ELR (cell line): ENCODE measurements at places on chromosomes 16 and 17.

DNA sequence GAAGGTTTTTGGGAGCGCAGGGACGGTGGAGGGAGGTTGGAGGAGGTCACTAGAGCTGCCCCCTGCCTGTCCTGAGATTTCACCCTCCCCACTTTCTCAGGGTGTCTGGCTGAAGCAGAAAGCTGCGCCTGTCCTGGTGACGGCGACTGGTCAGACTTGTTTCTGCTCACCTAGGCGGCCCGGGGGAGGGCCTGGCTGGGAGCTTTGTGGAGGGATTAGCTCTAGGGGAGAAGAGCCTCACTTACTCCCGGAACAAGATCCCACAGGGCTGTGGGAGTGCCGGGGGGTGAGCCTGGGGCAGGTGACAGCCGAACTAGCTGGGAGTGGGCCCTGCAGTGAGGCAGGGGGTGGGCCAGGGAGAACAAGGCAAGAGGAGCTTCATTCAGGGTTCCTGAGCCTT is 11.5 kb downstream of the NHERF1 start:
- no peak for DNase-seq

DNA sequence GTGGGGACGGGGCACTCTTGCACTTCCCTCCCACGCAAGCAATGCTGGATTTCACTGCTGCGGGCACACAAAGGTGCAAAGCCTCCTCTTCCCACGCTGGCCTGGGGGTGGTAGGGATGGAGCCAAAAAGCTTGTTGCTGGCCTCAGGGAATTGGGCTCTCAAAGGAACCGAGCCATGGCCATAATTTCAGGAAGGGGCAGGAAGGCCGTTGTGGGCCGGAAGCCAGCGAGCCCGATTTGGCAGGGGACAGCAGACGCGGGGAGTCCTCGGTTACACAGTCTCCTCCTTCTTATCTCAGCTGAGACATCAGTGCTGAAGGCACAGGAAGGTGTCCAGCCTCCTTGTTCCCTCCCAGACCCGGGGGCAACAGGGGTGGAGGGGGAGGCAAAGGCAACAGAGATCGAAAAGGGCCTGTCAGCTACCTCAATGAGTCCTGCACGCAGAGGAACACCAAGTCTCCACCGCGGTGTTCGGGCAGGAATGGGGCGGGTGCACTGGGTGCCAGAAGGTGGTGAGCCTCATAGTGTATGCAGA is 59.5 kb downstream of the SLFN11 start:
- no peak for DNase-seq

- DNase-seq, result peak; percentile 41
Measured at GRCh38 chr17:29567304-29567553, 392 bp upstream of the ABHD15 start.

GRCh38 chr16:53881371-53881770 is 177.4 kb downstream of the FTO start:
- peak; percentile 89 for DNase-seq

GRCh38 chr17:80920441-80920840 is 71.2 kb upstream of the CHMP6 start:
- no peak for DNase-seq

DNA sequence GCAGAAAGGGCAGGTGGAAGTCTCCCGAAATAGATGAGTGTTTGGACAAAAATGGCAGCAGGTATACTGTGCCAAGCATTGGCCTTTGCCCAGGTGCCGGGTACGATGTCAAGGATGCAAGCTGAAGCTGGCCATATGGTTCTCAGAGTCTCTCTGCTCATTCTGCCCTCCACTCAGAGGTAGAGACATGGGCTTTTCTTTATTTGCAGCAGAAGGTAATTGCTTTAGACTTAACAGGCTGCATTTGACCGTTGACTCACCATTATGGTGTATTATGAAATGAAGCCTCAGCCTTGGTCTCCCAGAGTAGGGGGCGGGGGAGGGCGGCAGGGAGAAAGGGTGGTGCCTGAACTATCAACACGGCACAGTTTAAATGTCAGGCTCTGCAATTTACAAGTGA is 969.1 kb upstream of the EEF2KMT start:
- no peak for DNase-seq

DNA sequence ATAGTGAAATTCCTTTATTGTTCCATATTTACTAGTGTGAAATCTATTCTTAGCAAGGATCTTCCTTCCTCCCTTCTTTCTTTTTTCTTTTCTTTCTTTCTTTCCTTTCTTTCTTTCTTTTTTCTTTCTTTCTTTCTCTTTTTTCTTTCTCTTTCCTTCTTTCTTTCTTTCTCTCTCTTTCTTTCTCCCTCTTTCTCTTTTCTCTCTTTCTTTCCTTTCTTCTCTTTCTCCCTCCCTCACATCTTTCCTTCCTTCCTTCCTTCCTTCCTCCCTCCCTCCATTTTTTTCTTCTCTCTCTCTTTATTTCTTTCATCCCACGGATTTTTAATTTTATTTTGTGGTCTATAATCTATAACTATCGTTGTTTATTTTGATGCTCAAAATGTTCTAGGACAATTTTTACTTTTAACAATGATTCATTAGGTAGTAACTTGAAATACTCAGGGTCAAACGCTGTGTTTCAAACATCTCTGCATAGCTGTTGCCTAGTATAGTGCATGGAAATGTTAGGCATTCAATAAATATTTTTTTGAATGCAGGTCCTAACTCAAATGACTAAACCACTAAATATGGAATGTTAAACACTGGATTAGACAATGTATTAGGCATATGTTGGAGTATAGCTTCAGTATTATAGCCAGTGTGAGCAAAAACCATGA is 178.3 kb downstream of the MAP2K6 start:
- DNase-seq, result peak; percentile 79

DNA sequence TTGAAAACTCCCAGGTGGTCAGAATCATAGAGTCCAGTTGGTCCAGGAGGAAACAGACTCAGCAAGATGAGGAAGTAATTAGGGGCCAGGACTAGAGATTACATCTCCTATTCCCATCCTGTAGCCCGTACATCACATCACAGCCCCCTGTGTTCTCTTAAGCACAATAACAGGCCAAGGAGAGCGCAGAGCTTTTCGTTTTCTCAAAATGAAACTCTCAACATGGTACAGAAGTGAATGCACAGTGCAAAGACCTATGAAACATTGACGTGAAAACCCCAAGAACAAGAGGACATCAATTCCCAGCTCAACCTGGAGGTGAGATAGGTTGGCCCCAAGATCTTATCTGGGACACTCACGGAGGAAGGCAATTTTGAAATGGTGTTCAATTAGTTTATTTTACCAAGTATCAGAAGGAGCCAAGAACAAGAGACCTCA is 9.0 kb downstream of the PIK3R5 start:
- DNase-seq, result no peak

GRCh38 chr17:4560421-4560820 is at the start of gene GGT6:
TSS of gene GGT6 (minus strand) at chr17:4560577. CDS start at chr17:4560521, 56 bp downstream.
- DNase-seq, result no peak

DNA sequence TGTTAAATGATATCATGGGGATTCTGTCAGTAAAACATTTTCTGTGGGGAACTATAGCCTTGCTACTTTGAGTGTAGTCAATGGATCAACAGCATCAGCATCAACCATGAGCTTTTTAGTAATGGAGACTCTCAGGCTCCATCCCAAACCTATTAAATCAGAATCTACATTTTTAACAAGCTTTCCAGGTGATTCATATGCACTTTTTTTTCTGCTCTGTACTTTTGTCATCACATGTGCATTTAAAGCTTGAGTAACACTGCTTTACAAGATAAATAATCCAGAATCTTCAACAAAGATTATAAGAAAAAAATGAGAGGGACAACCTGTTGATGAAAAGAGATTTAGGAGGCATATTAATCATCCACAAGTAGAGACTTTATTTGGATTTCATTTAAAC is 23.5 kb downstream of the NUP93 start:
- DNase-seq, result peak; percentile 71

- DNase-seq, result no peak
Measured at GRCh38 chr17:3029213-3029913, 34.0 kb downstream of the OR1D5 start.

- DNase-seq, result no peak
Measured at GRCh38 chr17:36742267-36743000, 141.1 kb downstream of the MRM1 start.

DNA sequence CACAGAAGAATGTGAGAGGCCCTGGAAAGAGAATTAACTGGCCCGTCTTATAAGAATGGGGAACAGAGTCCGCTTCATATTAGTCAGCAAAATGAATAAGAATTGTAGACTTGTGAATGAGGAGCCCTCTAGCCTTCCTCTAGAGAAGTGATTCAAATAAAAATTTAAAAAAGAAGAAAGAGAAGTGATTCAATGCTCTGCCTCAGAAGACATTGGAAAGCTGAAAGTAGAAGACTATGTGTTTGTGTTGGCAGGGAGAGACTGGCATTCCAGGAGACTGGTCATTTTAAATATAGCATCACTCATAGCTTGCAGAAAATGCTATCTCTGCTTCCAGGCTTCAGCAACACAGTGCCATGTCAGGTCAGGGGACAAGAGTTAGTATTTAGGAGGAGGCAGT is 190.6 kb upstream of the HS3ST3A1 start:
- peak; percentile 21 for DNase-seq

DNA sequence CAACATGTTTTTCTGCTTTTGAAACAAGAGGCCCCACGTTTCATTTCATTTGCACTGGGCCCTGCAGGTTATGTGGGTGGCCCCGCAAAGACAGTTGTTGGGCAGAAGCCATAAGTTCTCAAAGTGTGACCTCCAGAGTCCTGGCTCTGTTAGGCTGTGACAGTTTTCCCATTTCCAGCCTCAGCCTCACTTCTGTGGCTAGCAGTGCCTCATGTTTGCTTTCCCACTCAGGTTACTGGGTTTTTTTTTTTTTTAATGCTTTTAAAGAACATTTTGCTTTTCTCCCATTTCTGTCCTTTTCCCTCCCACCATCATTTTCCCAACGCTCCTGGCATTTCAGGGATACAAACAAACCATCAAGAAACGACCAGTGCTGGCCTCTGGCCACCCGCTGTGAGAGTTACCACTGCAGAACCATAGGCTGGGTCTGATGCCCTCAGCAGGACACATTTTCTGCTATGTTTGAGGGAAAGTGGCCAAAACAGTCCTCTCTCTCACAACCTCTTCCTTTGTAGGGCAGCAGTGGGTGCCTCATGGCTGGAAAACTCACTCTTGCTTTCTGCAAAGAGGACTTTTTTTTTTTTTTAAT is 159.0 kb upstream of the MPHOSPH6 start:
- DNase-seq, result no peak

GRCh38 chr17:15380446-15380845 is 39.0 kb upstream of the TEKT3 start:
- no peak for DNase-seq

- peak; percentile 45 for DNase-seq
Measured at GRCh38 chr17:50380369-50381259, 7.6 kb downstream of the EME1 start.

DNA sequence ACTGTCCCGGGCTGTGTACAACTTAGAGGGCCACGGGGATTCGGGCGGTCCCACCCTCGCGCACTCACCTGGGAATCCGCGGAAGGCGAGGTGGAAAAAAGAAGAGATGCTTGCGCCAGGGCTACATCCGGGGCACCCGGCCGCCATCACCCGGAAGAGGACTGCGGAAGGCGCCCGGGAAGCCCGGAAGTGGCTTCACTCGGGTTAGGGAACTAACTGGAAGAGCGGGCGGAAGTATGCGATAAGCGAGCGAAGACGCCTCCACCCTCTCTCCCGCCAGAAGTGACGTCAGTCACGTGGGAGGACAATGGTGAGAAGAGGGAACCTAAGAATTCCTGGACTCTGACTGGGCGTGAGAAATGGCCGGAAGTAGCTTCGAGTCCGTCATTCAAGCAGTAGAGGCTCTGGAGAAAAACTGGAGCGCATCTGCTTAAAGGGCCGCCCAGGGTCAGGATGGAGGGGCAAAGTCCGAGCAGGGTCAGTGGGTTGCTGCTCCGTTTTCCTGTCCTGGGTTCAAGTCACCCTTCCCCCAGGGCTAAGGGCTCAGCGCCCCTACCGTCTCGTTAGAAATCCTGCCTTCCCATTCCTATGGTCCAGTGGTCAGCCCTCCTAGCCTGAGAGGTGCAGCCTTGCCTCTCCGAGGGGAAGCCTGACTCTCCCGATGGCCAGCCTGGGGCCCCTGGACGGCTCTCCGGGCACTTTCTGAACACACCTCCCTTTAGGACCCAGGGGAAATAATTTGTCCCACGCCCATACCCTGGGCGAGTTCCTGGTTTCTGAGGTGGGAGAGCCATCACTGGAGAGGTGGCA is at the start of gene CD2BP2:
CD2BP2 (minus strand) TSS at position 165 of the 810 bp plus-strand sequence. CDS start 627 bp downstream, outside the sequence.
- peak; percentile 100 for DNase-seq

- DNase-seq, result no peak
Measured at GRCh38 chr17:77737442-77738265, 220.8 kb upstream of the TNRC6C start.

DNA sequence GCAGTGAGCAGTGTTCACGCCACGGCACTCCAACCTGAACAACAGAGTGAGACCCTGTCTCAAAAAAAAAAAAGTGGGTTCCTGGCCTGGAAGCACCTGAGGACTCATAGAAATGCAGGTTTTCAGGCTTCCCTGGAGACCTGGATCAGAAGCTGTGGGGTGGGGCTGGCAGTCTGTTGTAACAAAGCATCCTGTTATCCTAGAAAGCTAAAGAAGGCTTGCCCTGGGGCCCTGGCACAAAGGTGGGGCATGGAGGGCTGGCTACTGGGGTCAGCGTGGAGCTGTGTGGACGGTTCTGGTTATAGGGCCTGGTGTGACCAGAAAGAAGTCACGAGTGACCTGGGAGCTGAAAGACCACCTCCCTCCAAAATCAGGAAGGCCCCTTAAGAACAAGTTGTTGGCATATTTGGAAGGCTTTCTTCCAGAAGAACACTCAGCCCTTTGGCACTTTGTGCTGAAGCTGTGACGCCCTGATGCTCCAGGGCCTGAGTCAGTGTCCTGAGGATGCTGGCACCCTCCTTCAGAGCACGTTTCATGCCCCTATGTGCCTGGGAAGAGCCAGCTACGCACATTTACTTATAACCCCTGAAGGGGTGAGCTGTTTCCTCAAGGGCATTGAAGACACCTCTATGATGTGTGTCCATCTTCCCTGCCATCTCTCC is 6.2 kb downstream of the CRISPLD2 start:
- peak; percentile 81 for DNase-seq

DNA sequence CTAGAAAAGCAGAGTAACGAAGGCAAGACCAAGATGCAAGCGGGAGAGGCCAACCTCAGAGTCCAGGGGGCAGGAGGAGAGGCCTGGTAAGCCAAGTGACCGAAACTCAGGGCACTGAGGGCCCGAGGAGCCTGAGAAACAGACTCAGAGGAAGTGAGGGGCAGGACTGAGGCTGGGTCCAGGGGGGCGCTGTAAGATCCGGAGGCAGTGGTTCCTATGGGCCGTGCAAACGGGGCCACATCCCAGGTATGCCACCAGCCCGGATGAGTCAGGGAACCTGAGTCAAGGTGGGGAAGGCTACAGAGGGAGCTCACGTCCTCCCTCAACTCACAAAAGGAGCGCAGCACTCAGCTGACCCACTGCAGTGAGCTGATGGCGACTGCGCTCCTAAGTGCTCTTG is 8.3 kb downstream of the ZDHHC7 start:
- no peak for DNase-seq

GRCh38 chr17:80663781-80664206 is 119.2 kb downstream of the RPTOR start:
- DNase-seq, result no peak

DNA sequence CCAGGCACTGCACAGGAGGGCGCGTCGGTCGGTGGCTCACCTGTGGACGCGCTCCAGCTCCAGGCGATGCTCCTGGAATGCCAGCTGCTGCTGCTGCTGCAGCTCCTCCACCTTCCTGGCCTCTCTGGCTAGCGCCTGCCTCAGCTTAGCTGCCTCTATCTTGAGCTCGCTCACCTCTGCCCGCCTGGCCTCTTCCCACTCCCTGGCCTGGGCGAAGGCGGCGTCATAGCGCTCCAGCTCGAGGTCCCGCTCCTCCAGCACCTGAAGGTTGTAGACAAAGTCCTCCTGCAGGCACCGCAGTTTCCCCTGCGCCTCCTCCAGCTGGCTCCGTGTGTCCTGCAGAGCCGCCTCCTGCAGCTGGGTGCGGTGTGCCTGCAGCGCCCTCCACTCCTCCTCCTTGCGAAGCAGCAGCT is 11.1 kb downstream of the CCDC57 start:
- no peak for DNase-seq

- DNase-seq, result no peak
Measured at GRCh38 chr16:20327444-20328041, at the start of gene GP2. TSS of gene GP2 (minus strand) at chr16:20327513. CDS start at chr16:20326431, 1,082 bp downstream.
